Renal cortical epithelial cell (primary cell): ENCODE measurements at places on chromosomes 3 and 15. TPM values are rescaled to one million over a fixed set of nuclear protein-coding genes. Genes with fewer than 3 reads are reported as not detected.

DNA sequence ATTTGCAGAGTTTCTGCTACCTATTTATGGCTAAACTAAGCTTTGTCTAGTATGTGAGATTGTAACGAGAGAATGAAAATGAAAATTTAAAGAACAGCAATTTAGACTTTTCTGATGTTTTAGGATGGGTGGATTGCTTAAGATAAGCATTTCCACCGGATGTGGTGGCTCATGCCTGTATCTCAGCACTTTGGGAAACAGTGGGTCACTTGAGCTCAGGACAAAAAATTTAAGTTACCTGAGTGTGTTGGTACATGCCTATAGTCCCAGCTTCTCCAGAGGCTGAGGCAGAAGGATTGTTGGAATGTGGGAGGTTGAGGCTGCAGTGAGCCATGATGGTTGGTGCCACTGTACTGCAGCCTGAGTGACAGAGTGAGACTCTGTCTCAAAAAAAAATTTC lies 3.3 kb downstream of the PPP4R2 start:
- no peak for DNase-seq

DNA sequence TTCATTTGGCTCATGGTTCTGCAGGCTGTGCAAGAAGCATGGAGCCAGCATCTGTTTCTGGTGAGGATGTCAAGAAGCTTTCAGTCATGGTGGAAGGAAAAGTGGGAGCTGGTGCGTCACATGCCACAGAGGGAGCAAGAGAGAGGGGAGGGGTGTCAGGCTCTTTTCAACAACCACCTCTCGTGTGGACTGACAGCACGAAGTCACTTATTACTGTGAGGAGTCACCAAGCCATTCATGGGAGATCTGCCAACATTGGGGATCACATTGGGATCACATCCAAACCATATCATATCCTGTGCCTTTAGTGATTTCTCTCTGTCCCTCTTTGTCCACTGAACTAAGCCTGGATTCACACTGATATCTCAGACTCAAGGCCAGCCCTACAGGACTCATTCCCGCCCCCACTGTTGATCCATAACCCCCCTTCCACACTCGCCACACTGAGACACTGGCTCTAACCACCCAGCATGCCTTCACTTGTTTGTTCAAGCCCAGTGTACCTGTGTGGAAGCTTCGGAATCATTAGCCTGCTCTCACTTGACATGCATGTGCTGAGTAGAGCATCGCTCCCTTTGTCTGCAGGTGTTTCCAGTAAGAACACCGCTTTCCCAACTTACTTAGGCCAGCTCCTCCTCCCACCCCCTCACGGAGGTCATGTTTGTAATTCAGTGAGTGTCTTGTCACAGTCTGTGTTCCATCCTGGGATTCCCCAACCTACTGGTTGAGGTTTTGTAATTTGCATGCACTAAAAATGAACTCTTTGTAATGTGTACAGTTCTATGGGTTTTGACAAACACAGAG lies 132.2 kb downstream of the KLF13 start:
- no peak for DNase-seq

- DNase-seq = peak; percentile 98
These were observed 42.9 kb downstream of the MYO1E start for GRCh38 chr15:59329570-59330350.

DNA sequence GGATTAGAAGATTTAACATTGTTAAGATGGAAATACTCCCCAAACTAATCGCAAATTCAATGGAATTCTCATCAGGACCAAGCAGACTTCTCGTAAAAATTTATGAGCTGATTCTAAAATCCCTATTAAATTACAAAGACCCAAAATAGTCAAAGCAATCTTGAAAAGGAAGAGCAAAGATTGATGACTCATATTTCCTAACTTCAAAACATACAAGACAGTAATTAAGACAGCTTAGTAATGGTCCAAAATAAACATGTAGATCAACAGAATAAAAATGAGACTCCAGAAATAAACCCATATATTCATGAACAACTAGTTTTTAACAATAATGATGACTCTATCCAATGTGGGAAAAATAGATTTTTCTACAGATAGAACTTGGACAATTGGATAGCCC lies 148.7 kb downstream of the SI start:
- no peak for DNase-seq

Gene ZMYND10
- 0.35 and 4.7 TPM in 2 replicates for total RNA-seq

- DNase-seq = no peak
These were observed 23.9 kb downstream of the RBPMS2 start for GRCh38 chr15:64751464-64751863.

DNA sequence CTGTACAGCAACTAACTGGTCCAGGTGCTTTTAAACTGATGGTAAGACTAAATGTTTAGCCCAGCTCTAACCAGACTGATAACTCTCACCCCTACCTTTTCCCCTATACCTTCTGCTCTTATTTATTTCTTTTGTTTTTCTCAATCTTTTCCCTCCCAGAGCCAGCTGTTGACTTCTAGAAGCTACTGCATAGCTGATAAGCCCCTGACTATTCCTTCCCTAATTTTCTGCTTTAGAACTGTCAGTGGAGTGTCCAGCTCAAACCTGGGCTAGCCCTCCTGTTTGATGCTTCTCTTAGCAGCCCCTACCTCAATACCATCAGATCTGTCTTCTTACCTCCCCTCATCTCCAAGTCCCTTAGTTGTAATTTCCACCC lies 20.6 kb downstream of the SLC35G2 start:
- no peak for DNase-seq

Gene SH2D7
- total RNA-seq = not detected in 2 replicates

Gene C3orf49
- not detected in 2 replicates for total RNA-seq

DNA sequence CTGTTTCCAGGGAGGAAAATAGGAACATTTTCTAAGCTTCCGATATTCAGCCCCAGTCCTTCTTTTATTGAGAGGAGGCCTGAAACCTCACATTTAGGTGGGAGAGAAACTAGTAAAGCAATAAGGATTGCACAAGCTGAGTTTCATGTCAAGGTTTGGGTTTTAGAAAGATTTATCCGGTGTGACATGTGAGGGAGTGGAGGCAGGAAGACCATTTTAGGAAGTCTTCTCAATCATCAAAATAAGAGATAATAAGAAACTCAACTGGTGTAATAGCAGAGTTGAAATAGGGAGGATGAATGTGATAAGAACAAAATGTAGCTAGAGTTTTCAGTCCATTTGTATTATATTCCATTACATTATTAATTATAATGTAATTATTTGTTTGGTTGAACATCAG lies 27.7 kb upstream of the CLDN16 start:
- DNase-seq = no peak

DNA sequence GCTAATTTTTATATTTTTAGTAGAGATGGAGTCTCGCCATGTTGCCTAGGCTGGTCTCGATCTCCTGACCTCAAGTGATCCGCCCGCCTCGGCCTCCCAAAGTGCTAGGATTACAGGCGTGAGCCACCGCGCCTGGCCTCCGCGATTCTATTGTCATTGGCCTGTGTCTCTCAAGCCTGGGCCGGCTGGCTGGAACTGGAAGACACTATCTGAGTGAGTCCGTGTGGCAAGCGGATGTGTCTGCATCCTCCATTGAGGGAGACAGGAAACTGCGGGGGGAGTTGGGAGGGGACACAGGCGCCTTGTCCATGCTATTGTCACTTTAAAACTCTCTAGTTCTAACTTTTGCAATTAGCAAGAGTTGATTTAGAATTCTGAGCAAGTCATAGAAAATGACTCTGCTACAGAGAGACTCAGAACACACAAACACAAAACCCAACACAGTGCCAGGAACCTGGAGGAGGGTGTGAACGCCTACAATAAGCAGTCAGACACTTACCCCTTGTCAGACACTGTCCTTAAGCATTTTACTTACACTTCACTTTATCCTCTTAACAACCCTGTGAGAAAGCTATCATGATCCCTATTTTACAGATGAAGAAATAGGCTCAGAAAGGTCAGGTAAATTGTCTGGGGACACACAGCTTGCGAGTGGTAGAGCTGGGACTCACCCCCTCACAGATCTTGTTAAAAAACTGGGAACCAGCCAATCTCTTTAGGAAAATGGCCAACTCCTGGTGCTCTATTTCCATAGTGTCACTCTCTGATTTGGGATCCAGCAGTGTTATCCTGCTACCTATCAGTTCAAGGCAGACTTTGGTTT lies 38.7 kb downstream of the ANP32A start:
- DNase-seq = no peak

GRCh38 chr3:43214616-43215015 lies 71.7 kb upstream of the SNRK start:
- DNase-seq = peak; percentile 92

GRCh38 chr15:39896846-39897245 lies 23.2 kb downstream of the GPR176 start:
- DNase-seq = no peak

Gene CX3CR1
- total RNA-seq = 0.17 TPM in 1 of 2 replicates, not detected in the other

Gene SNURF
- 8.0 and 14.7 TPM in 2 replicates for total RNA-seq

DNA sequence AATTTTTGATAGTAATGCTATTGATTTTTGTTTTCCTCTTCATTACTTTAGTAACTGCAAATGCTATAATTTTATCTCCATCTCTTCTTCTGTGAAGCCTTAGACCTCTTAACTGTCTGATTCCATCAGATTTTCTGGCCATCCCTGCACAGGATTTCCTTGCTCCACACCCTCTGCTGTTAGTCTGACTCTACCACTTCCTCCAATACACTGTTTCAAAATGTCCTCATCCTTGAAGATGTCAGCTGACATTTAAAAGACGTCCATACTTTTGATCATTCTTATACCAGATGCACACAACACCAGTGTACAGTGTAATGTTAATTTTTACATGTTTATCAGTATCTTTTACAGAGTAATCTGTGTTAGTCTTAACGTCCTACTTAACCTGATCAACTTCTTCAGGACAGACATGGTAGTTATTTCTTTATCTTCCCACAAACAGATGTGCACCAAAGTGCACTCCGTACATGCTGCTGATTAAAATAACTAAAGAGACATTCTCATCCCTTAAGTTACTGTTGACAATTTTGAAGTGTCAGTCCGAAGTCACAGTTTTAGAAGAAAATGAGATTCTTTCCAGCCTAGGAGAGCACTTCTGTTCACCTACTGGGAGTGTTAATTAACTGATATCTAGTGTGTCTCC lies 102.4 kb upstream of the RASGRP1 start:
- no peak for DNase-seq

DNA sequence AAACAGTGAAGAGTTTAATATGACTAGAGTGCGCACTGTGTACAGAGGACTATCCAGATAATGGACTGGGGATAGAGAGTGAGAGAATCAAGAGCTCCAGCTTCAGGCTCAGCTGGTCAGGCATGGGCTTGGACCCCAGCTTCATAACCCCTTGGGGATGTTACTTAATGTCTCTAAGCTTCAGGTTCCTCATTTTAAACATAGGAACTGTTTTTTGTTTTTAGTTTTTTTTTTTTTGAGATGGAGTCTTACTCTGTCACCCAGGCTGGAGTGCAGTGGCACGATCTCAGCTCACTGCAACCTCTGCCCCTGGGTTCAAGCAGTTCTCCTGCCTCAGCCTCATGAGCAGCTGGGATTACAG lies 9.9 kb upstream of the BRPF1 start:
- DNase-seq = no peak

- no peak for DNase-seq
These were observed 93.4 kb downstream of the XXYLT1 start for GRCh38 chr3:195177422-195178123.

- DNase-seq = no peak
These were observed 27.3 kb upstream of the SLC28A2 start for GRCh38 chr15:45224621-45225217.

DNA sequence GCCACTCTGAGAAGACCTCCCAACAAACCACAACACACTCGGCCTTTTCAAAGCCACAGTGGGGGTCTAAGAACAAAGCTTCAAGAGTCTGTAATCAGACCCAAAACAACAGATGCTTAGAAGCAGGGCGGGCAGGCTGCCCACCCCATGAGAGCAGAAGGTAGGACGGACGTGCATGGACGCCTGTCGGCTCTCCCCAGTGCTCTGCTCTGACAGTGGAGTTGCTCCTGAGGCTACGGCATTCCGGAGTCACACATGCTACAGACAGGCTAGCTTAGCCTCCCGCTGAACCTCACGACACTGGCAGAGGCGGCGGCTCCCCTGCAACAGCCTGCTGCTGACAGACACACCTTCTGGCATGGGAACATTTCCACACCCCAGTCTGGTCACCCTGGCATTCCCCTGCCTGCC lies 33.5 kb downstream of the SLCO2A1 start:
- no peak for DNase-seq

Gene FAM107A
- total RNA-seq = 0.60 and 0.87 TPM in 2 replicates

- no peak for DNase-seq
These were observed 39.6 kb downstream of the LNP1 start for GRCh38 chr3:100440895-100441294.

DNA sequence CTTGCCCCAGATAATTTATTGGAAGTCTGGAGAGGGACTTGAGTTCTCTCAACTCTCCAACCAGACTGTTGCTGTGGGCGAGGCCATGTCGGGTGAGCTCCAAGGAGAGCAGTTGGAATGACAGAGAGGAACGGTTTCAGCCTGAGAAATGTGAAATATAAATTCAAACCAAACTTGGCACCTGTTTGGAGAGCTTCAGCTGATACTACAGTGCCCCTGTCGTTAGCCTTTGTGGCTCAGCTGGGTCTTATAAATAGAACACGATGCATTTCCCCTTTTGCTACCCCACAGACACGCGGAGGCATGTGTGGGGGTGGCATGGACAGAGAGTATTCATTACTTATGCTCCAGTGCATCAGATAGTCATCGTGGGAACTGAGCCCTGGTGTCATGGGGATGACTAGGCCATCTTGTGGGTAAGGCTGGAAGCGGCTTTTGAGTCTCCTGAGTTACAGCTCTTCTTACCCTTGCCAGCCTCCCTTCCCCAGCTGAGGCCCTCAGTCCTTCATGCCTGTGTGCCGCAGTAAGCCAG lies 15.6 kb downstream of the SMAD3 start:
- DNase-seq = peak; percentile 88

DNA sequence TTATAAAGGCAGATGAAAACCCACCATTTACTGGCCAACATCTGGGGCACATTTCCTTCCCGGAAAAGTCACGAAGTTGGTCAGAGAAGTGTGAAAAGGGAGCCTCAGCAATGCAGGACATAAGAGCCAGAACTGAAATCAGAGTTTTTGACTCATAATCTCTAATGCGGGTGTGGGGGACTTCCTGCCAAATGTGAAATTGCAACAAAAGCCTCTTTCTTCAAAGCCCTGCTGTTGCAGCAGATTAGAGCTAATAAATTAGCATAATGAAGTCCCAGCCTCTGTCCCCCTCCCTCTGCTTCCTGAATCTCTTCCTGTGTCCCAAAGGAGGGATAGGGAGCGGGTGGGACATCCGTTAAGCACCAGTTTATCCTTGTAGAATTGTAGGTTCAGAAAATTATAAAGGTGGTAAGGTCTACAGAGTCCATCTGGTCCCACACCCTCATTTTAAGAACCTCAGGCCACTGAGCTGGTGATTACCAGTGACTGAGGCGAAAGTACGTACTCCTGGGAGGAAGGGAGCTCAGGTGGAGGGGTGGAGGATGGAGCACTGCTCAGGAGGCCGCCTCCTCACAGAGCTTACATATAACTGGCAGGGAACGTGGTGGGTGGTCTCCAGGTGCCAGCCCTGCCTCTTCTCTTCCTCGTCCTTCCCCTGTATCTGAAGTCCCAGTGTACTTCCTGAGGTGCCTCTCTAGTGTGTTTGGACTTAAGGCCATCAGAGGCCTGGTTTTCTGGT lies 35.0 kb downstream of the ST6GAL1 start:
- no peak for DNase-seq

Gene FOXL2
- total RNA-seq = 0.35 and 1.8 TPM in 2 replicates

GRCh38 chr3:186060222-186060621 lies 48.7 kb downstream of the ETV5 start:
- no peak for DNase-seq

- DNase-seq = no peak
These were observed 15.6 kb downstream of the ZIC1 start for GRCh38 chr3:147424581-147425387.

Gene RYR3
- 0.35 and 2.7 TPM in 2 replicates for total RNA-seq

Gene MUSTN1
- total RNA-seq = not detected in 2 replicates
